ENCODE measurements at places on chromosomes 3 and 15. TPM values are rescaled to one million over a fixed set of nuclear protein-coding genes. Genes with fewer than 3 reads are reported as not detected.

The MOBP gene
- not detected for total RNA-seq

The C3orf49 gene
- not detected for total RNA-seq

The IMPG2 gene
- 0.54 TPM for total RNA-seq

The RARRES1 gene
- not detected for total RNA-seq

The TMCO5A gene
- total RNA-seq = not detected

The SENP8 gene
- 1.0 TPM for total RNA-seq

The LIPH gene
- not detected for total RNA-seq

The ADCY5 gene
- total RNA-seq = not detected

The RFX7 gene
- total RNA-seq = 42.6 TPM

The LDHAL6B gene
- not detected for total RNA-seq

The MYLK gene
- not detected for total RNA-seq

The DPPA2 gene
- not detected for total RNA-seq

The RAB6B gene
- total RNA-seq = 0.61 TPM

The GOLGA6L9 gene
- total RNA-seq = 1.3 TPM

The TLR9 gene
- total RNA-seq = 0.49 TPM

The C3orf52 gene
- 10.1 TPM for total RNA-seq

The GP9 gene
- total RNA-seq = not detected

The EOGT gene
- total RNA-seq = 9.3 TPM

The VEPH1 gene
- not detected for total RNA-seq

The SLC7A14 gene
- total RNA-seq = not detected

The CELF6 gene
- 0.98 TPM for total RNA-seq

The CACNA2D3 gene
- not detected for total RNA-seq

The SPTBN5 gene
- 4.7 TPM for total RNA-seq

The C15orf40 gene
- total RNA-seq = 23.4 TPM

The NEK10 gene
- total RNA-seq = 1.4 TPM

The NR2E3 gene
- not detected for total RNA-seq

The TICRR gene
- total RNA-seq = 15.4 TPM

The ASB7 gene
- 23.3 TPM for total RNA-seq

The TMEM207 gene
- total RNA-seq = not detected

The TKT gene
- total RNA-seq = 232 TPM

The RTP4 gene
- total RNA-seq = 21.6 TPM

The ABHD5 gene
- total RNA-seq = 19.2 TPM

The PPP2R3A gene
- total RNA-seq = 0.05 TPM

The DNAH12 gene
- 0.20 TPM for total RNA-seq

The GNB4 gene
- 15.4 TPM for total RNA-seq

The IL16 gene
- 237 TPM for total RNA-seq

The AZI2 gene
- total RNA-seq = 51.9 TPM

The ARHGAP31 gene
- total RNA-seq = 4.2 TPM

The ROPN1B gene
- total RNA-seq = not detected

The NR1I2 gene
- total RNA-seq = not detected

The GABRA5 gene
- total RNA-seq = not detected

The GALNT15 gene
- total RNA-seq = not detected

The GPR15 gene
- total RNA-seq = 30.4 TPM

The IL17RD gene
- total RNA-seq = not detected
